ENCODE measurements at places on chromosomes 3 and 15. TPM values are rescaled to one million over a fixed set of nuclear protein-coding genes. Genes with fewer than 3 reads are reported as not detected.
A peak's percentile ranks its signal among the peaks of the same experiment; 100 is the strongest.

DNA sequence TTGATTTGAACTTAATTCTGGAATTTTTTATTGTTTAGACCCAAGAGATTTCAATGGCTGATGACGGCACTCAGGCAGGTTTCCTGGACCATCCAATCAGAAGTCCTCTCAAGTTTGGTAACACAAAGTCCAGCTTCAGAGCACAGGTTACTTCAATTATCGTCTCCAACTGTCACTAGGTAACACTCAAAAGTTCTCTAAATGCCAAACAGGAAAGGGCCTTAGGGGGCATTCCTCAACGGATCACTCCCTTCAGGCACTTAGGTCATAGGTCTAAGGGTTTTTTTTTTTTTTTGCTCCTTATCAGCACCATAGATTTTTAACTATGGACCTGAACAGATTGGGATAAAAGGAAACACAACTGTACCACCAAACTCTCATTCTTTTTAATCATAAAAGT, 85.8 kb downstream of the MEIS2 start:
- H3K4me3 ChIP-seq, result no peak overlapping the region
- H3K27ac ChIP-seq, result no peak overlapping the region
- DNase-seq, result no peak

DNA sequence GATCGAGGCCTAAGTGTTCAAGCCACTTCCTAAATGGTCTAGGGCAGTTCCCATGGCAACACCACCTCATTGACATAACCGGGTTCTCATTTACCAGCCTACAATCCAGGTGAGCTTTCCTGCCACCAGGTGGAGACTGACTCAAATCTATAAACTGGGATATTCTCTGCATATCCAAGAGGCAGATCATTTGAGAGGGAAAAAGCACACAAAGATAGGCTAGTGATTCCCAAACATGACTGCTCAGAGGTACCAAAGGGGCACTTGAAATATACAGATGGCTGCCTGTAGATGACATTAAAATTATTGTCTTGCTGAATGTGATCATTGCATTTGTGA, 141.3 kb upstream of the PROK2 start:
- H3K4me1 ChIP-seq, result no peaks in the 10 kb centered on the region
- H3K4me3 ChIP-seq, result no peak overlapping the region
- H3K27me3 ChIP-seq, result no peaks in the 10 kb centered on the region
- no peak for DNase-seq
- no peaks in the 10 kb centered on the region for H3K36me3 ChIP-seq

- DNase-seq, result no peak
- no peak overlapping the region for H3K4me3 ChIP-seq
- no peaks in the 10 kb centered on the region for H3K27me3 ChIP-seq
- no peak overlapping the region for H3K27ac ChIP-seq
- H3K36me3 ChIP-seq, result no peaks in the 10 kb centered on the region
These were observed 102.8 kb downstream of the FRMD5 start for GRCh38 chr15:44092221-44092620.

- no peaks in the 10 kb centered on the region for H3K27me3 ChIP-seq
- peaks cover 65% of the 10 kb centered on the region for H3K36me3 ChIP-seq
- no peak for DNase-seq
- peaks cover 7% of the 10 kb centered on the region for H3K4me1 ChIP-seq
These were observed 53.1 kb downstream of the GRIP2 start for GRCh38 chr3:14487086-14487485.

- H3K4me3 ChIP-seq, result no peak overlapping the region
- H3K27ac ChIP-seq, result no peak overlapping the region
- H3K36me3 ChIP-seq, result no peaks in the 10 kb centered on the region
- DNase-seq, result peak; percentile 18
- H3K27me3 ChIP-seq, result no peaks in the 10 kb centered on the region
- peaks cover 20% of the 10 kb centered on the region for H3K4me1 ChIP-seq
These were observed 3.1 kb downstream of the ABTB1 start for GRCh38 chr3:127675651-127676391.

GRCh38 chr15:41825572-41826535, 2.0 kb upstream of the JMJD7 start:
- H3K36me3 ChIP-seq, result no peaks in the 10 kb centered on the region
- no peak overlapping the region for H3K4me3 ChIP-seq
- peaks cover 7% of the 10 kb centered on the region for H3K4me1 ChIP-seq
- H3K27ac ChIP-seq, result no peak overlapping the region

GRCh38 chr3:9909221-9910013, 6.8 kb downstream of the IL17RE start:
- no peak overlapping the region for H3K27ac ChIP-seq
- no peak for DNase-seq
- H3K36me3 ChIP-seq, result no peaks in the 10 kb centered on the region
- H3K4me1 ChIP-seq, result peaks cover 23% of the 10 kb centered on the region
- no peak overlapping the region for H3K4me3 ChIP-seq
- no peaks in the 10 kb centered on the region for H3K27me3 ChIP-seq

- peaks cover 20% of the 10 kb centered on the region for H3K36me3 ChIP-seq
- no peak for DNase-seq
- H3K4me1 ChIP-seq, result peaks cover 7% of the 10 kb centered on the region
- H3K27me3 ChIP-seq, result no peaks in the 10 kb centered on the region
These were observed 28.6 kb downstream of the AP3S2 start for GRCh38 chr15:89864958-89865739.

- DNase-seq, result no peak
- no peaks in the 10 kb centered on the region for H3K27me3 ChIP-seq
- H3K27ac ChIP-seq, result no peak overlapping the region
- no peaks in the 10 kb centered on the region for H3K36me3 ChIP-seq
- H3K4me3 ChIP-seq, result no peak overlapping the region
- peaks cover 19% of the 10 kb centered on the region for H3K4me1 ChIP-seq
These were observed 19.5 kb upstream of the P4HTM start for GRCh38 chr3:48970586-48970985.

- no peaks in the 10 kb centered on the region for H3K4me1 ChIP-seq
- H3K36me3 ChIP-seq, result no peaks in the 10 kb centered on the region
- H3K4me3 ChIP-seq, result no peak overlapping the region
These were observed 82.0 kb upstream of the ATP11B start for GRCh38 chr3:182711261-182711683.

GRCh38 chr3:83426300-83426699, 1532.5 kb upstream of the CADM2 start:
- no peak overlapping the region for H3K4me3 ChIP-seq
- H3K36me3 ChIP-seq, result no peaks in the 10 kb centered on the region
- DNase-seq, result no peak
- H3K27me3 ChIP-seq, result no peaks in the 10 kb centered on the region
- H3K27ac ChIP-seq, result no peak overlapping the region

GRCh38 chr3:127254730-127255129, 33.1 kb downstream of the PRR20G start:
- no peak overlapping the region for H3K27ac ChIP-seq
- H3K27me3 ChIP-seq, result no peaks in the 10 kb centered on the region
- no peaks in the 10 kb centered on the region for H3K4me1 ChIP-seq
- DNase-seq, result no peak

- no peaks in the 10 kb centered on the region for H3K36me3 ChIP-seq
- no peaks in the 10 kb centered on the region for H3K4me1 ChIP-seq
- no peak overlapping the region for H3K4me3 ChIP-seq
- no peak for DNase-seq
- H3K27ac ChIP-seq, result no peak overlapping the region
These were observed 181.0 kb upstream of the ANKRD28 start for GRCh38 chr3:15978801-15979200.

DNA sequence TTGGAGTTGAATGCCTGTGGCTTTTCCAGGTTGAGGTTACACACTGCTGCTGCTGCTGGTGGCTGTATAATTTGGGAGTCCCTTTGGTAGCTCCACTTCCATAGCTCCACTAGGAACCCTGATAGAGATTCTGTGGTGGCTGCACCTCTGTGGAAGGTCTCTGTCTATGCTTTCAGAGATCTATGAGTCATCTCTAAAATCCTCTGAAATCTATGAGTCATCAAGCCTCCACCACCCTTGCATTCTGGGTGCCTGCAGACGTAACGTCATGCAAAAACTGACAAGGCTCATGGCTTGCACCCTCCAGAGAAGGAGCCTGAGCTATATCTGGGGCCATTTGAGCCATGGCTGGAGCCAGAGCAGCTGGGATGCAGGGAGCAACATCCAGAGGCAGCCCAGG, 1037.0 kb upstream of the CFAP20DC start:
- H3K4me1 ChIP-seq, result no peaks in the 10 kb centered on the region
- H3K27ac ChIP-seq, result no peak overlapping the region
- no peak for DNase-seq
- no peaks in the 10 kb centered on the region for H3K36me3 ChIP-seq
- no peak overlapping the region for H3K4me3 ChIP-seq

DNA sequence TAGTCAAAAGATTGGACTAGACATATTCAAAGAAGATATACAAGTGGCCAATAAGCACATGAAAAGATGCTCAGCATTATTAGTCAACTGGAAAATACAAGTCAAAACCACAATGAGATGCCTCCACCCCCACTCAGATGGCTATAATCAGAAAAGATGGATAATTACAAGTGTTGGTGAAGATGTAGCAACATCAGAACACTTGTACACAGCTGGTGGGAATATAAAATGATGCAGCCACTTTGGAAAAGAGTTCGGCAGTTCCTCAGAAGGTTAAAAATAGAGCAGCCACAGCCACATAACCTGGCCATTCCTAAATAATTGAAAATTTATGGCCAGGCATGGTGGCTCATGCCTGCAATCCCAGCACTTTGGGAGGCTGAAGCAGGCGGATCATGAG, 38.4 kb downstream of the HEG1 start:
- no peak overlapping the region for H3K27ac ChIP-seq
- H3K4me1 ChIP-seq, result no peaks in the 10 kb centered on the region
- DNase-seq, result no peak
- H3K4me3 ChIP-seq, result no peak overlapping the region

GRCh38 chr15:68634122-68634482, 55.3 kb downstream of the CORO2B start:
- H3K36me3 ChIP-seq, result no peaks in the 10 kb centered on the region
- H3K4me1 ChIP-seq, result no peaks in the 10 kb centered on the region
- no peak overlapping the region for H3K4me3 ChIP-seq
- no peak for DNase-seq
- no peaks in the 10 kb centered on the region for H3K27me3 ChIP-seq
- H3K27ac ChIP-seq, result no peak overlapping the region

- H3K27ac ChIP-seq, result no peak overlapping the region
- peak; percentile 37 for DNase-seq
- no peaks in the 10 kb centered on the region for H3K36me3 ChIP-seq
- H3K4me1 ChIP-seq, result peaks cover 20% of the 10 kb centered on the region
These were observed 2.8 kb downstream of the CLSTN2 start for GRCh38 chr3:139937674-139938279.

GRCh38 chr3:137946356-137946973, 63.5 kb upstream of the CLDN18 start:
- DNase-seq, result peak; percentile 52
- H3K36me3 ChIP-seq, result no peaks in the 10 kb centered on the region
- no peak overlapping the region for H3K27ac ChIP-seq
- no peak overlapping the region for H3K4me3 ChIP-seq

GRCh38 chr3:22835041-22835440, 368.1 kb upstream of the UBE2E2 start:
- H3K36me3 ChIP-seq, result no peaks in the 10 kb centered on the region
- DNase-seq, result no peak
- no peak overlapping the region for H3K4me3 ChIP-seq
- H3K4me1 ChIP-seq, result no peaks in the 10 kb centered on the region
- H3K27me3 ChIP-seq, result no peaks in the 10 kb centered on the region

GRCh38 chr3:111081008-111081545, 9.5 kb downstream of the NECTIN3 start:
- no peak for DNase-seq
- no peaks in the 10 kb centered on the region for H3K4me1 ChIP-seq
- no peaks in the 10 kb centered on the region for H3K27me3 ChIP-seq
- H3K4me3 ChIP-seq, result no peak overlapping the region

- peak; percentile 18 for DNase-seq
- no peak overlapping the region for H3K27ac ChIP-seq
- H3K27me3 ChIP-seq, result peaks cover 6% of the 10 kb centered on the region
These were observed 15.3 kb upstream of the UNC13C start for GRCh38 chr15:53962646-53963561.

GRCh38 chr3:20054549-20054987, 14.3 kb downstream of the KAT2B start:
- no peaks in the 10 kb centered on the region for H3K27me3 ChIP-seq
- peaks cover 26% of the 10 kb centered on the region for H3K4me1 ChIP-seq
- no peak overlapping the region for H3K4me3 ChIP-seq
- H3K27ac ChIP-seq, result no peak overlapping the region
- no peaks in the 10 kb centered on the region for H3K36me3 ChIP-seq

DNA sequence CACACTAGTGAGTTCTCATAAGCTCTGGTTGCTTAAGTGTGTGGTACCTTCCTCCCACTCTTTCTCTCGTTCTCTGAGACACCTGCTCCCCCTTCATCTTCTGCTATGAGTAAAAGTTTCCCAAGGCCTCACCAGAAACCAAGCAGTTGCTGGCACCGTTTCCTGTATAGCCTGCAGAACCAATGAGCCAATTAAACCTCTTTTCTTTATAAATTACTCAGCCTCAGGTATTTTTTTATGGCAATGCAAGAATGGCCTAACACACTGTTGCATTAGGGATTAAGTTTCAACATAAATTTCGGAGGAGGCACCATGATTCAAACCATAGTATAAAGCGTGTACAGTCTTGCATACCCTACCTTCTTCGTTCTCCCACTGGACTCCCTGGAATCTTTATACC, 252.3 kb upstream of the CHRM5 start:
- no peaks in the 10 kb centered on the region for H3K36me3 ChIP-seq
- H3K4me1 ChIP-seq, result no peaks in the 10 kb centered on the region
- no peaks in the 10 kb centered on the region for H3K27me3 ChIP-seq
- H3K27ac ChIP-seq, result no peak overlapping the region

- peaks cover 71% of the 10 kb centered on the region for H3K4me1 ChIP-seq
- no peak for DNase-seq
- peak overlapping the region; percentile 97 for H3K27ac ChIP-seq
These were observed 62.3 kb downstream of the IQSEC1 start for GRCh38 chr3:13010780-13011572.

DNA sequence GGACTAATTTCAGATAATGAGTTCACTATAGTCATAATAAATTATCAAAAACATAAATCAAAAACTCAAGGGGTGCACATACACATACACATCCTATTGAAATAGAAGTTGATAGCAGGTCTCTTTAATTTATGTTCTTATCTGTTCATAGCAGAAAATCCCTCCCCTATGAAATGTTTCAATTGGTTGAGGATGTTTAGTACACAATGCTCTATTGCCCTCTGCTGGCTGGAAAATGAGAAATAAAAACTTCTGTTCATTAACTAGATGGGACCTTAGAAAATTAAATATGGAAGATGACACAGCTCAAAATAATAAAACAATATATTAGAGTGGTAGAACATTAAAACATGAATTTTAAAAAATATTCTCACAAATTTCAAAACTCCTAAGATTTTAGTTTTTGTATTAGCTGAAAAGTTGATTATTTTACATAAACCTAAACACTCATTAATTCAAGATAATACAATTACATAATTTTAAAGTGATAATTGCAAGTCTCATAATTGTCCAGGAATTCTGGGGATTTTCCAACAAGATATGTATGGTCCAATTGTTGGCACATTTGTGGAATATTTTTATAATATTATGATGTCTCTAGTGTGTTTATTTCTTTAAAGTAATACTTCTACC, 735.0 kb downstream of the ROBO1 start:
- no peaks in the 10 kb centered on the region for H3K27me3 ChIP-seq
- no peak overlapping the region for H3K27ac ChIP-seq
- no peaks in the 10 kb centered on the region for H3K4me1 ChIP-seq
- no peak overlapping the region for H3K4me3 ChIP-seq
- DNase-seq, result peak; percentile 33

Gene TMC3
- 0.08 TPM for polyA plus RNA-seq

Gene AMOTL2
- polyA plus RNA-seq, result 10.5 TPM

Gene FAIM
- 12.4 TPM for polyA plus RNA-seq

Gene CSTA
- polyA plus RNA-seq, result 13.0 TPM

Gene ANKUB1
- polyA plus RNA-seq, result not detected

Gene PLXND1
- polyA plus RNA-seq, result 370 TPM

Gene MAP6D1
- 0.27 TPM for polyA plus RNA-seq

Data from adrenal gland (tissue), 19 donors.